ENCODE measurements at places on chromosomes 7 and 10. TPM values are rescaled to one million over a fixed set of nuclear protein-coding genes. Genes with fewer than 3 reads are reported as not detected.

MIOS gene
- polyA plus RNA-seq = 45.3 TPM

PTPN20 gene
- polyA plus RNA-seq = 2.2 TPM

GSTO2 gene
- 13.2 TPM for polyA plus RNA-seq

HELLS gene
- polyA plus RNA-seq = 46.1 TPM

NODAL gene
- not detected for polyA plus RNA-seq

CRCP gene
- polyA plus RNA-seq = 28.8 TPM

Measured in left renal pelvis (tissue), 4 donors.